Mesothelial cell of epicardium (in vitro differentiated cells): ENCODE measurements at places on chromosomes 7 and 10.

DNA sequence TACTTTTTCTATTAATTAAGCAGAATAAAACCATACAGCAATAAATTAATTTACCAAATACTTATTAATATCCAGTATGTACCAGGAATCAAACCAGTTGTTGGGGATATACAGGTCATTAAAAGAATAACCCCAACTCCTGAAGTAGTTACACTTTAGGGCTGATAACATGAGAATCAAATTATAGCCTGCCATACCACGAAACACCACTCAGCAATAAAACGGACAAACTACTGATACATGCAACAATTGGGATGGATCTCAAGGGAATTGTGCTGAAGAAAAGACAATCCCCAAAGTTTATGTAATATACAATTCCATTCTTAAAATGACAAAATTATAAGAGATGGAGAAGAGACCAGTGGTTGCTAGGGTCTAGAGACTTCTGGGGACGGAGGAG, 22.7 kb downstream of the MCMBP start:
- DNase-seq = no peak

- no peak for DNase-seq
These were observed 22.6 kb downstream of the FIGNL1 start for GRCh38 chr7:50427518-50427917.

DNA sequence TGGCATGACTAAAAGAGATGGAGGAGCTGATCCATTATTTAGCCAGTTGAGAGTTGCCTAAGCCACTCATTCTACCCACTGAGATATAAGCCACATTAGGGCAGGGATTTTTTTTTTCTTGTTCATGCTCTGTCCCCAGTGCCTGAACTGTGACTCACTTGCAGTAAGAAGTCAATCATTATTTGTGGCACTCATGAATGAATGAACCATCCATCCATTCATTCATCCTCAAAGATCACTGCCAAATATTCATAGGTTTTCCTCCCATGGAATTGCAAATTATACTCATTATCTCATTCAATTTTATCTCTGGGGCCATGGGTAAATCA, 22.8 kb upstream of the ARID5B start:
- no peak for DNase-seq

- DNase-seq = no peak
These were observed 2.9 kb downstream of the SFXN4 start for GRCh38 chr10:119162452-119163092.

GRCh38 chr10:112136486-112137153, 46.9 kb downstream of the GPAM start:
- no peak for DNase-seq
